Right forelimb (tissue), 1 donor: ENCODE measurements at places on chromosomes 1 and 21.

GRCh38 chr1:161032409-161032808 is 6.4 kb downstream of the TSTD1 start:
- no peak for DNase-seq

DNA sequence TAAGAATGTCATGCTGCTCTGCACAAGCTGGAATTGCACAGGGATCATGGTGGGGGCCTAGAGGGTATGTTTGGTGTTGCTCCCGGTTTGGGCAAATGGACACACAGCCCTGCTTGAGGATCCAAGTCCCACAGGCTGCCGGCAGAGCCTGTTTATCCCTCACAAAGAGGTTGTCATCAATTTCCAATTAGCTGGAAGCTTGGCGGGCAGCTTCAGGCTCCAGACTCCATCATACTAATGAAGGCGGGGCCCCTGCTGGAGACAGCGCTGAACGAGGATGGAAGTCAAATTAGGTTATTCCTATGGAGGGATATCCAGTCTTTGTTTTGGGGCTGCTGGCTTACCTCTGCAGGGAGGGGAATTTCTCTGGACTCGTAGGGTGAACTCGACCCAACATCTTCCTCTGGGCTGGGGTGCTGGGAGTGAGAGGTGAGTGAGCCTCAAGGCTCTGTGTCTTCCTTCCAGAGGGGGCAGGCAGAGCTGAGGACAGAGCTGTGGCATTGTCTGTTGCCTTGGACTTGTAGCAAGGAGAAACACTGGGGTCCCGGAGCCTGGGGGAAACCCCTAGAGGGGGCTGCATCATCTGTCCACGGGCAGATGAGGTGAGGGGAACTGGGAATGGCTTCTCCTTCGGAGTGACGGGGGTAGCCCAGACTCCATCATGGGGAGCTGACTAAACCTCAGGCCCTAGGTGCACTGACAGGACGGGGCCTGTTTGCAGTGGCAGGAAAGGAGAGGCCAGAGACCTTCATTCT is 24.9 kb upstream of the PARP1 start:
- DNase-seq: no peak

GRCh38 chr1:151221616-151222015 is 23.3 kb downstream of the PIP5K1A start:
- no peak for DNase-seq

DNA sequence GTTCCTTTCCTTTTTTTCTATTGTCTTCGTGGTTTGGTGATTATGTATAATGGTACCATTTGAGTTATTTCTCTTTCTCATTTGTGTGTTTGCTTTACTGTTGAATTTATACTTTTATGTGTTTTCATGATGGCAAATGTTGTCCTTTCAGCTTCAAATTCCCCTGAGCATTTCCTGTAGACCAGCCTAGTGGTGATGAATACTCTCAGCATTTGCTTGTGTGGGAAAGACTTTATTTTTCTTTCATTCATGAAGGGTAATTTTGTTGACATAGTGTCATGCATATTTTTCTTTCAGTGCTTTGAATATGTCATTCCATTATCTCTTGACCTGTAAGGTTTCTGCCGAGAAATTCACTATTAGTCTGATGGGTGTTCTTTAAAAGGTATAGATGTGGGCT is 166.6 kb upstream of the GORAB start:
- no peak for DNase-seq

DNA sequence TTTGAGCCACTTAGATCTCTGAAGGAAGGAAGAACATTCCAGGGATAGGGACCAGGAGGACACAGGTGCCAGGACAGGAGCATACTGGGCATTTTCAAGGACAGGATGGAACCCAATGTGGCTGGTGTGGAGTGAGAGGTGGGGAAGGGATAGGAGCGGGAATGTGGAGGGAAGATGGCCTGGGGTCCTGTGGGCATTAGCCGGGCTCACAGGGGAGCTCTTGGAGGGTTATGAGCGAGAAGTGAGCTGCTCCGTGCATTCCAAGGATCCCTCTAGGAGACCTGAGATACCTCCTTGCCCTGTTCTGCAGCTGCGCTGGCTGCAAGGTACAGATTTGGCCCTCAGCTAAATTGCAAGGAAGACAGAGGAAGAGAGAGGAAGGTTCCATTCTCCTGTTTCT is 87.5 kb downstream of the IER5 start:
- DNase-seq: no peak

DNA sequence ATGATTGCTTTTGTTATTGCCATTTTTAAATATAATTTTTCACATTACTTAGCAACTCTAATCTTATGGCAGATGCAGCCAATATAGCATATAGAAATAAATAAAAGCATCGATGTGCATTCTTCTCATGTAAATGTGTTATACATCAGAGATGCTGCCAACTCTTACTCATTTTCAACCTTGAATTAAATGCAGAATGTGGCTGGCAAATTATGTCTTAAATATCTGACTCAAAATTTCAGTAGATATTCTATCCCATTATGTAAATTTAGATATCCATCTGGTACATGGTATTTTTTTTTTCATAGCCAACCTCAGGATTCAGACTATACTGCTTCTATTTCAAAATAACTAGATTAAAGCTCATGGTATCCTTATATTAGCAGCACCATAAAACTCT is 916.7 kb upstream of the TMPRSS15 start:
- DNase-seq: no peak

- no peak for DNase-seq
Observed at GRCh38 chr1:219965285-219966070, 37.1 kb upstream of the SLC30A10 start.

- DNase-seq: no peak
Observed at GRCh38 chr1:18923756-18924211, 21.4 kb upstream of the ALDH4A1 start.

GRCh38 chr1:234823191-234824176 is 213.5 kb upstream of the IRF2BP2 start:
- DNase-seq: no peak

GRCh38 chr21:34022627-34023335 is 50.6 kb upstream of the MRPS6 start:
- no peak for DNase-seq
